NCI-H226 (cell line): ENCODE measurements at places on chromosomes 6 and 20.

- DNase-seq, result no peak
Observed at GRCh38 chr6:159092631-159093030, 47.8 kb upstream of the TAGAP start.

DNA sequence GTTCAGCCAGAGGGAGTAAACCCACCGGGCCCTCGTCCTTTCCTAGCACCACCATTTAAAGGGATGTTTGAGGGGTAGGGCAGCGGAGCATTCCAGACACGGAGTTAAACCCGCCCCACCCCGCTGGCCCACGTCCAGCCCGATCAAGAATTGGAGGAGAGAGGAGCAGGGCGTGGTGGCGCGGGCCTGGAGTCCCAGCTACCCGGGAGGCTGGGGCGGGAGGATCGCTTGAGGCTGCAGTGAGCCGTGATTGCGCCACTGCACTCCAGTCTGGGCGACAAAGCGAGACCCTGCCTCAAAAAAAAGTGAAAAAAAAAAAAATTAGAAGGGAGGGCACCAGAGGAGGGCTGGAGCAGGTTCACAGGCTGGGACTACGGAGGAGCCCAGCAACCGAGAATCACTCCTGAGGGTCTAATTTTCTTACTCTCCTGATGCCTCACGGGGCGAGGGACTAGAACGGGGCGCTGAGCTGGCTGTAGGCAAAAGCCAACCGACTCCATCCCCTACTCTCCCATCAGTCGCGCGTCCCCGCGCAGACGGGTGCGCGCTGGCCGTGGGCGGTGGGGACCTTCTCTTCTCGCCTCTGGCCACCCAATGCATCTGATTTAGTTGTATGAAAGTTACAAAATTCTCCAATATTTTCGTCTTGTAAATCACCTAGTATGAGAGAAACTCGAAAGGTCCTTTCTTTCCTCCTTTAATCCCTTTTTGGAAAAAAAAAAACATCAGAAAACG lies 6.1 kb upstream of the HSPA1B start:
- DNase-seq, result peak; percentile 36

GRCh38 chr6:19682859-19683258 lies 154.3 kb upstream of the ID4 start:
- DNase-seq, result no peak

DNA sequence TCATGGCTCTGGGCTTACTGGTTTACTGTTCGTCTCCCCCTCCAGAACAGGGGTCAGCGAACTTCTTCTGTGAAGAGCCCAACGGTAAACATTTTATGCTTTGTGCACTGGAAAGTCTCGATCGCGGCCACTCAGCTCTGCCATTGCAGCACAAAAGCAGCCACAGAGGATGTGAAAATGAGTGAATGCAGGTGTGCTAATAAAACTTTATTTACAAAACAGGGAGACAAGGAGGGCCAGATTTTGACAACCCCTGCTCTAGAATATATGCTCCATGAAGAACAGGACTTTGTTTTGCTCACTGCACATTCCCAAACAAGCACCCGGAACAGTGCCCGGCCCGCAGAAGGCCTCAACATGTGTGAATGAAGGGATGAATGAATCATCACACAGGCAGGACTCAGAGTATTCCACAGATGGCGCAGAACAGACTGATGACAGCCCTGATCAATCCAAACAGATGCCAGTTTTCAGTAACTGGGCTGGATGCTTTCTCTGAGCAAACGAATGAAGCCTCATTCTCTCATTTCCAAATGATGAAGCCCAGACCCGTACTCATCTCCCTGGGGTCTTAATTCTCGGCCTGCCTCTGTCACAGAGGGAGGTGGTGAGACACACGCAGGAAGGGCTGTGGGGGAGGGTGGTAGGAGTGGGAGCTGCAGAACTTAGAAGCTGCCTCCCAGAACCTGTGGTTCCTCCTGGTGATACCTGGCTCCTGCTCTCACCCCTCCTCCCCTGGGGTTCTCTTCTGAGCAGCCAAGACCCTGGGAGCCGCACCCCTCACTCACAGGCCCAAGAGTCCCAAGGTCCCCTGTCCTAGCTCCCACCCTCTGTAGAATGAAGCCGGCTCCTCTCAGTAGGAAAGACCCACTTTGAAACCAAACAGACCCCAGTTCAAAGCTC lies 196.4 kb downstream of the PREX1 start:
- peak; percentile 7 for DNase-seq

DNA sequence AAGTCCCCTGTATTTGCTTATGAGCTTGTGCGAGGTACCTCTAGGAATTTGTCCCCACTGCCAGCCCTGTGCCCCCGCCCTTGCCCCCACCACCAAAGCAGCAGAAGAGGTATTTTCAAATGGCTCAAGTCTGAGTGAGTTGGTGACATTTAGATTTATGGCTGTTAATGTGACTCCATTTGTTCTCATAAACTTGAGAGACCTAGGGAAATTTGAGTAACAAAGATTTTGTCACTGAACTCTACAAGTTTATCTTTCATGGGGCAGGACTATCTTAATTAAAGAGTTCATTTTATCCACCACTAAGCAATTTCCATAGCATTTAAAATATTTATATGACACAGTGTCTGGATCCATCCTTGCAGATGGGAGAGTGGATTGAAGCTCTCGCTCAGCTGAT lies 108.5 kb downstream of the PRND start:
- no peak for DNase-seq

GRCh38 chr20:60446267-60447111 lies 488.3 kb downstream of the CDH26 start:
- DNase-seq, result no peak

DNA sequence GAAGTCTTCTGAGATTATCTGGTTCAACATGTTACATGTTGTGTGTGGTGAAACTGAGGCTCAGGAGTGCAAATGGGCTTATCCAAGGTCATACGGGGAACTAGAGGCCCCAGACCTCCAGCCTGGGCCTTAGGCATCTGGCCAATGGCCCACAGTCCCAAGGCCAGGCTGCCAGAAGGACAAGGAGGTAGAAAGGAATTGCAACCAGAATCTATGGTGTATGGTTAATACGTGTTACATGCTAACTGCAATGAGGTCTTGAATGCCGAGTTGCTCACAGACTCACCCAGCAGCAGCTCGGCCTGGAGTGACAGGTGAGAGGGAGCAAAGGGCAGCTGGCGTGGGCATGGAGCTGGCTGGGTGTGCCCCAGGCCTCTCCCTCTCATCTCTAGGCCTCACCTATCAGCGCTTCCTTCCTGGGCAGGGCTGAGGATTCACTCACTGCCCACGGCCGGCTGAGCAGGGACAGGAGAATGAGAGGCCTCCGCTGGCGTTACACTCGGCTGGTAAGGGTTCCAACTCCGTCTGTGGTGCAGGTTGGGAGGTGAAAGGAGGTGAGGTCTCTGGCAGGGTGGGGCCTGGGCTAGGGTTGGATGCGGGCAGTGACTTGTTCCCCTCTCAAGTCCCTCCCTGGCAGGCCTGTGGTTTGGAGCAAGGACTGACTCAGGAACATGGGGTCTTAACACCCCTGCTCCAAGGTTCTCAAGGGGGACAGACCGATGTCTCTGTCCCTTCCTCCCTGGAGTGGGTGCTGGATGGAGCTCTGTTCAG lies at the start of gene TLDC2:
TSS of gene TLDC2 (plus strand) at position 437 of the 771 bp plus-strand sequence. CDS start at position 474, 37 bp downstream.
- no peak for DNase-seq

DNA sequence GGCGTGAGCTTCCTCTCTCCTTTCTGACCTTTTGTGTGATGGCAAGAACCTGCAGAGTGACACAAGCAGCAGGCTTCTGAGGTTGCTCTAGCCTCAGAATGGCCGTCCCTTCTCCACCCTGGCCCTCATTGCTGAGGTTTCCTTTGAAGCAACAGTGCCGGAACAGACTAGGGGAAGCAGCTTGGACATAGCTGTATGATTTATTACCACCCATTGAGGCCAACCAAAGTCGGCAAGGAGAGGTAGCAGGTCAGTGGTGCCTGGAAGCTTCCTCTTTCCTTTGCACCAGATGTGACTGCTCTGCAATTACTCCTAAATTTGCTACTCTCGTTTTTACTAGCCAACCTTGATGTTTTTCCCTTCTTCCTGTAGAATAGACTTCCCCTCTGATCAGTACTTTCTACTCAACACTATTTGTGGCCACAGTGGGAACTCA lies 31.4 kb downstream of the PTPN1 start:
- no peak for DNase-seq

- DNase-seq, result no peak
Observed at GRCh38 chr6:108561742-108562502, 1.2 kb downstream of the FOXO3 start.

GRCh38 chr6:135527116-135527959 lies 29.8 kb upstream of the AHI1 start:
- DNase-seq, result no peak

DNA sequence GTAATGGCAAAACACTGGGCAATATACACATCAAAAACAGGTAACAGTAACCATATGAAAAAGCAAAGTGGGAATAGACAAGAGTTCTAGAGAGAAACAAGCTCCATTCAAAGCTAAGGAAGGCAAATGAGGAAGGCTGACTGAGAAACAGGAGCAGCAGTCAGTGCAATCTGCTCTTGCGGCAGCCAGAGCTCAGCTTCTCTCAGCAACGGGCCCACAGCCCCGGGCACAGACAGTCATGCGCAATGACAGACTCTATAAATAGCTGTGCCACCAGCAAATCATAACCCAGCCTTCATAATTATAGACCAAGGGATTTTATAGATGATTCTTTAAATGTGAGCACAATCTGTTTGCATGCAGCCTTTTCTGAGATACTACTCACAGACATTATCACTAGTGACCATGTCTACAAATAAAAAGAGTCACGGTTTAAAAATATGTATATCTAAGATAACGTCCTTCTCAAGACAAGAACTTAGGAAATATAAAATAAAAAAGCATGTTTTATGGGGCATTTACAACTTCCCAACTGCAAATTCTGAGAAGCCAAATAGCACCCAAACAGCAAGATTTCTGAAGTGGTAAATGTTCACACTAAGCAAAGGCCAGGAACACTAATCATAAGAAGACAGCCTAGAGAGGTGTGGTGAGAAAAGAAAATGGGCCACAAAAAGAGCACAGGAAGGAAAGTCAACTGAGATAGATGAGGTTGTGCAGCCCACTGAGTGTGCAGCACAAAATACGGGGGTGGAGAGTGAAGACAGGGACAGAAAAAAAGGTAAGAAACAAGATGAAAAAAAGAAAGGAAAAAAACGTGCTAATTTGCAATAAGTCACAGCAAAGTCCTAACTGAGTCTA lies 39.9 kb upstream of the BEND6 start:
- DNase-seq, result no peak

GRCh38 chr6:3282476-3283236 lies 23.9 kb downstream of the PSMG4 start:
- no peak for DNase-seq

DNA sequence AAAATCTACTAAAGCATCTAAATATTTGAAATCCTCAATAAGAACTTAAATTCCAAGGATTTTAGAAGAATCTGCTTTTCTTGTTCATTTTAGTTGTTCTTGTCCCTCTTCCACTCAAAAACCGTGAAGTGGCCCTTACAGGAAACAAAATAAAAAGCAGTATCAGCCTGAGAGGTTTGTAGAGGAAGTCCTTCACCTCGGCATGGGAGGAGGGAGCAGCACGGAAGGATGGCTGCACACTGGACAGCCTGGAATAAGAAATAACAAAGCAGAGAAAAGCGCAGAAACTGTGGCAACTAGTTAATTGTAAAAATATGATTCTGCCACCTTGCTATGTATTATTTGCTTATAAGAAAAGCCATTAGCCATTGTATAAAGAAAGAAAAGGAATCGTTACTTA lies 46.1 kb downstream of the RALGAPA2 start:
- no peak for DNase-seq

GRCh38 chr6:52191824-52192223 lies 5.6 kb downstream of the IL17A start:
- DNase-seq, result no peak

- DNase-seq, result no peak
Observed at GRCh38 chr20:63692436-63693082, 3.9 kb upstream of the TNFRSF6B start.

DNA sequence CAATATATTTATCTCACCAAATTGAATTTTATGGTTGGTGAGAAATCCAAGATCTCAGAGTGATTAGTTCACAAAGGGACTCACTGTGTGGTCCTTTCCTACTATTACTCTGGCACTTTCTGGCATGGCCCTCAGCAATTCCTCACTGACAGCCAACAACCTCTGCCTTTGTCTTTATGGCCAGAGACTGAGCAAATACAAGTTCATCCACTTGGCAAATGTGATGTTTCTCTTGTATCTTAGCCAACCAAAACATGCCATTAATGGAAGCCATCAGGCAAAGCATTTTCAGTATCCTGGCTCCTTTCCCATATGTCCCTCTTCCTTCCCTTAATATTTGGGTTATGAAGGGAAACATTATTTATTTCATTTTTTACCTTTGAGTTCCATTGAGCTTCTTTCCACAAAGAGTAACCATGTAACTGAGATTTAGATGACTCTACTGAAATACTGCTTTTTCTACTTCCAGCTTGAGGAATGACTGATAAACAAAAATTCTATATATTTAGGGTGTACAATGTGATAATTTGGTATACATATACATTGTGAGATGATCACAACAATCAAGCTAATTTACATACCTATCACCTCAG lies 30.8 kb upstream of the SMLR1 start:
- peak; percentile 45 for DNase-seq

DNA sequence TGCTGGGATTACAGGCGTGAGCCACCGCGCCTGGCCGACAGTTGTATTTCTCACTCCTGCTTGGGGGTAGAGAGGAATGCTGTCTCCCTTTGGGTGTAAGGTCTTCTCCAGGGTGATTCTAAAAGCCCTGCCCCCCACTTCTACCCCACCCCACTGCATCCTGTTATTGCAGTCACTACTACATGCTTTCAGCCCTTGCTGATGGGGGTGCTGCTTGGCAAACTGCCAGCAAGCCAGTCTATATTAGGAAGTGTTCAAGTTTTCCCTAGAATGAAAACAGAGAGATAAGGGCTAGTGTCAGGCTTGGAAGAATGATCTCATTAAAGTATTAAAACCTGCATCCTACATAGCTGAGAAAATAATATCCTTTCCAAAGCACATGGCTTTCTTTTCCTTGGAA lies 31.3 kb downstream of the TTI1 start:
- DNase-seq, result peak; percentile 69

DNA sequence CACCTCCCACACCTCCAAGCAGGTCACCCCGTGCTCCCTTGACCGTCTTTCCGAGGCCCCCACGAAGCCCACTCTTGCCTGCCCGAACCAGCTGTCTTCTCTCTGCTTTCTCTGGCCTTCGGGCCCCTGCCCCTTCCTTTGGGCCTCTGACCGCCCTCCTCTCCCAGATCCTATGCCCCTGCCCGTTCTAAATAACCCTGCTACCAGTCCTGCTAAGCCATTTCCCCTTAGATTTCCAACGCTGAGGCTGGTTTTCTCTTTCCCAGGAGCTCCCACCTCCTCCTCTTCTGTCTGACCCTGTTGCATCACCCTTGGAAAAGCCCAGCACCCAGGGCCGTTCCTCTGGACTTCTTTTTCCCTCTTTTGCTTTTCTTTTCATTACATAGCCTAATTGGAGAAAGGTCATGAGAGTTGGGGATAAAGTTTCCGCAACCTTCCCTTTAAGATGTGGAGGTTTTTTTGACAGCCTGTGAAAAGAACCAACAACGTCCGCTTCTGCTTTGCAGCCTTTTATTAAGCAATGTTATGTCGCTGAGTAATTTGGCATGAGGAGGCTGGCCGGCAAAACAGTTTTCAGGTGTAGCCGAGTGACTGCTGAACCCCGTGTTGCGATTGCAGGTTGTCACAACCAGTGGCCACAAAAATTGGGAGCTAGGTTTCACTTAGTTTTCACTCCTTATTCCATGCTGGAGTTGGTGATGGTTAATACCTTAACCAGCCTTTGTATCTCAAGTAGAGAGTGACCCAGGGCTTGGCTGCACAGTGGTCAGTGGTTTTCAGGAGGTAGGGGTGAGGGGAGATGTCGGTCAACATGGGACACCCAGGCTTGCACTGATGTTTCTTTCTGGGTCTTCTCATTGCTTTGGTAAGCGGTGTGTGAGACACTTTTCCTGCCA lies 970 bp downstream of the BLTP3A start:
- peak; percentile 4 for DNase-seq

- DNase-seq, result no peak
Observed at GRCh38 chr6:15061180-15061641, 184.7 kb upstream of the JARID2 start.
